ENCODE measurements at places on chromosomes 1 and 21. TPM values are rescaled to one million over a fixed set of nuclear protein-coding genes. Genes with fewer than 3 reads are reported as not detected.

GRHL3 gene
- 0.58 TPM for polyA plus RNA-seq

VCAM1 gene
- polyA plus RNA-seq = 0.12 TPM

CFHR2 gene
- polyA plus RNA-seq = not detected

SLC9C2 gene
- polyA plus RNA-seq = not detected

PPM1J gene
- 0.51 TPM for polyA plus RNA-seq

ADAMTS5 gene
- not detected for polyA plus RNA-seq

DNA sequence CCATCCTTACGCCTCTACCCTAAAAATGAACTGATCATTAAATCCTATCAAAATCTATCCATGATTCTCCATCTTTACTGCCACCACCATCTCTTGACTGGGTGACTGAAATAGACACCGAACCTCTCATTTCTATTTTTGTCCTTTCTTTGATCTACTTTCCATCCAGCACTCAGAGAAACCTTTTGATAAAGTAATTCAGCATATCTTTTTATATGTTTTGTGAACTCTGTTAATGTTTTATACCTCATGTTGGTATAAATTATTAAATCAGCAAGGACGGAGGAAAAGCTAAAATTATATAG, 13.0 kb downstream of the PCNX2 start:
- no peak for DNase-seq

- peak; percentile 59 for DNase-seq
Observed at GRCh38 chr1:218521414-218522169, 176.5 kb downstream of the TGFB2 start.

DNA sequence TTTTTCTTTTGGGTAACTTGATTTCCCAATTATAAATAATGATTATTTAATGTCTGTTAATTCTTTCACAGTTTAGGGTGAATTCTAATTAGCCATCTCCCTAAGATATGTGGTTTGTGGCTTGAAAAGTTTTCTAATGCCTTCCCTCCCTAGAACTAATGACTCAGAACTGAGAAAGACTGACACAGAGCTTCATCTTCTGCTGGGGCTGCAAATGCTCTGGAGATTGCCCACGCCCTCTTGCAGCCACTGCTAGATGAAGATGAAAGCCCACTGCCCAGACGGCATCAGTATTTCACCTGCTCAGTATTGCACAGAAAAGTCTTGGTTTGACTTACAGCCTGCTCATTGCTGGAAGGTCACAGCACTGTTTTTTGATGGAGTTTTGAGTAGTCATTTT, 101.5 kb downstream of the ST6GALNAC3 start:
- DNase-seq = no peak

GRCh38 chr1:202063093-202063492, 52.7 kb downstream of the ELF3 start:
- peak; percentile 95 for DNase-seq

GRCh38 chr1:29709704-29710280, 473.5 kb downstream of the PTPRU start:
- DNase-seq = no peak

DNA sequence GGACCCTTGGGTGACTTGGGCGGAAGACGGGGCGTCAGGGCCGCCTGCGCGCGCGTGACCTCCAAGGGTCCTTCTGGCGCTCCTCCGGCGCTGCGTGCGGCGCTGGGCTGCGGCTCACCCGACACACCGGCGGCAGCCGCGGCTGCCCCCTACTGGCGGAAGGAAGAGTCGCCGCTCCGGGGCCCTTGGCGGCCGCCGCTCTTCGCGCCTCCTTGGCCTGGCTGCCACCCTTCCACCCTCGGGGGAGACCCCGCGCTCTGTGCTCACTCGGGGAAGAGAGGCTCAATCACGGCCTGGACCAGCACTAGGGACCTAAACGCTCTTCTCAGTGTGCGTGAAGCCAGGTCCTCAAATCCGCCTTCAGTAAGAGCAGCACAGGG, 89.7 kb downstream of the DMRTA2 start:
- DNase-seq = peak; percentile 34

- DNase-seq = no peak
Observed at GRCh38 chr1:14571810-14572767, 26.4 kb upstream of the KAZN start.

GRCh38 chr1:153933955-153934354, 11.2 kb upstream of the GATAD2B start:
- DNase-seq = no peak

GRCh38 chr1:209248649-209249279, 334.8 kb upstream of the CAMK1G start:
- DNase-seq = peak; percentile 64

DNA sequence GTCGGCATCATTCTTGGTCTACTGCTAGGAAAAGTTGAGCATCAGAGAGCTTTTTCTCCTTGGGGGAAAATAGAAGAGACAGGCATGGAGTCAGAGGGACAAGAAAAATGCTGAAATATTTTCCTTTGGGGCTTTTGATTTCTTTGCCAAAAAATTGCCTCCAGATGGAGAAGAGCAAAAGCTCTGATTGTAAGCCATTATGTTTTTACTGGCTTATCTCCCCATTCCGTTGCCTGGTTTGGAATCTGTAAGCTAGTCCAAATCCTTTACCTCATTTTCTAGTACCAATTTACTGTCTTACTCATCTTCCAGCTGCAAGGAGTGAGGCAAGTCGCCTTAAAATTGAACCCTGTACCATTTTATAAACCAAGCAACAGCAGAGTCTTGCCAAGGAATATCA, 23.3 kb upstream of the NBL1 start:
- no peak for DNase-seq

DNA sequence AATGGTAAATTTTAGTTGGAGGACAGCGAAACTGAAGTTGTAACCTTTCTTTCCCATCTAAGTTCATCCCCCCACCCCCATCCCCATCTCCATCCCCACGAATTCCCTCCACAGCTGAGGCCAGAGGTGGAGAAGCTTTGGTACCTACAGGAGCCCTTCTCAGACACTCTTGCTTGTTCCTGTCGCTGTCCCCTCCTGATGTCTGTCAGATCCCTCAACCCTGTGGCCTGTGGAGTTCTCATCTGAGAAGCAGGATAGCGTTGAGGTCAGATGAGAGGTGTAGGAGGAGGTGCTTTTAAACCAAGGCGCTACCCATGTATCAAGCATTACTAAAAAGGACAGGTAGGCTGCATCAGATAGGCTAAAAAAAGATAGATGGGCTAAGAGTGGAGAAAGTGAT, 769 bp downstream of the NTPCR start:
- peak; percentile 39 for DNase-seq

- no peak for DNase-seq
Observed at GRCh38 chr1:226166341-226166740, 20.2 kb downstream of the ACBD3 start.

DNA sequence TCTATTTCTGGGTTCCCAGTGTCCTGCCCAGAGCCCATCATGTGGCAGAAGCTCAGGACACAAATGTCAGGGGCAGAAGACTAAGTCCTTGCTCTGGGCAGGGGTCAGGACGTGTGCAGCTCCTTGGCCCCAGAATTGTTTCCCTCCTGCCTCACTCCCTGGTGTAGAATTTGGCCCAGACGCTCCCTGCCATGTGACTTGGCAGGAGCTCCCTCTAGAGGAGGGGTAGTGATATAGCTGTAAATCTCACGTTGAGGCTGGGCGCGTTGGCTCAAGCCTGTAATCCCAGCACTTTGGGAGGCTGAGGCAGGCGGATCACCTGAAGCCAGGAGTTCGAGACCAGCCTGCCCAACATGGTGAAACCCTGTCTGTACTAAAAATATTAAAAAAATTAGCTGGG, 91.2 kb downstream of the UBIAD1 start:
- DNase-seq = no peak

DNA sequence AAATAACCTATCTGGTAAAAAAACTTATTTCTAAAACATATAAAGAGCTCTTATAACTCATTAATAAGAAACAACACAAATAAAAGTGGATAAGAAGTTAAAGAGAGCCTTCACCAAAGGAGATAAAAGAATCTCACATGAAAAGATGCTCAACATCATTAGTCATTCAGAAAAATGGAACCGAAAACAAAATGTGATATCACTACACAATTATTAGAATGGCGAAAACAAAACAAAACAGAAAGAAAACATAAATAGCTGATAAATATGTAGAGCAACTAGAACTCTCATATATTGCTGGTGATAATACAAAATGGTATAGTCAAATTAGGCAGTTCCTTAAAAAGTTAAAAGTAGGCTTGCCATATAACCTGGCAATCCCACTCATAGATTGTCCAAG, 1109.3 kb downstream of the PLA2G4A start:
- no peak for DNase-seq

GRCh38 chr1:67874501-67875111, 41.3 kb upstream of the GNG12 start:
- DNase-seq = no peak

DNA sequence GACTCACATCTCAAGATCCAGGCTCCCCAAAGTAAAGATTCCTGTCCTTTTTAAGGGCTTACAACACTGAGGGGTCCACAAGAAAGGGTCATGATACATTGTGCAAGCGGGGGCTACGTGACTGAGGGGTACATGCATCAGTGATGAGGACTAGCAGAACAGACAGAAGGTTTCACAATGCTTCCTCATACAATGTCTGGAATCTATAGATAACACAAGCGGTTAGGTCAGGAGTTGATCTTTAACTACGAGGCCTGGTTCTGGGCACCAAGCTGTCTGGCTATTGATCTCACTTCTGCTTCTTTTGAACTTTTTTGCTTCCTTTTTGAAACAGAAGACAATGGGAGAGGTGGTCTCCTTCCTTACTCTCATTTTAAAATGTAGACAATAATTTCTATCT, 718.6 kb downstream of the AMY1C start:
- DNase-seq = no peak

DNA sequence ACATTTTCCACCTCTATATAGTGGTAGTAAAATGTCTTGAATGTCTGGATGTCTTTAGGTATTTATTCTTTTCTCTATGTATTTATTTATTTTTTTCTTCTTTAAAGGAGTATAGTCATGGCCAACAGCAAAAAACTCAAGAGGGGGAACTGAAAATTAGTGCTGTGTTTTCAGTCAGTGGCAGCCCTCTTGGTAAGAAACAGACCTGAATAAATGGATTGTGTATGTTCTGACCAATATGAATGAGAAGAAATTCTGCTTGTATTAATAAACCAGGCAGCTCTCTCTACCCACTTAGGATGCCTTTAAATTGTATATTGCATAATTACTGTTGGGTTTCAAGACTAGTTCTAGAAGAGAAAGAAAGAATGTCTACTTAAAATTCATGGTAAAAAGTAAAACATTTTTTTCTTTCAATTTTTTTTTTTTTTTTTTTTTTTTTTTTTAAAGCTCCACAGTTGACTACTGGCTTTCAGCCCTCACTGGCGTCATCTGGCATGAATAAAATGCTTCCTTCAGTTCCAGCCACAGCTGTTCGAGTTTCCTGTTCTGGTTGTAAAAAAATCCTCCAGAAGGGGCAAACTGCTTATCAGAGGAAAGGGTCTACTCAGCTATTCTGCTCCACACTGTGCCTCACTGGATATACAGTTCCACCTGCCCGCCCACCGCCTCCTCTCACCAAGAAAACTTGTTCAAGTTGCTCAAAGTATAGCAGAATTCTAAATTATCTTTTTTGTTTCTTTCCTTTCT, 101.6 kb downstream of the ZMYM4 start:
- DNase-seq = no peak

Measured in A549 (cell line).